ENCODE measurements at places on chromosomes 5 and 9.

DNA sequence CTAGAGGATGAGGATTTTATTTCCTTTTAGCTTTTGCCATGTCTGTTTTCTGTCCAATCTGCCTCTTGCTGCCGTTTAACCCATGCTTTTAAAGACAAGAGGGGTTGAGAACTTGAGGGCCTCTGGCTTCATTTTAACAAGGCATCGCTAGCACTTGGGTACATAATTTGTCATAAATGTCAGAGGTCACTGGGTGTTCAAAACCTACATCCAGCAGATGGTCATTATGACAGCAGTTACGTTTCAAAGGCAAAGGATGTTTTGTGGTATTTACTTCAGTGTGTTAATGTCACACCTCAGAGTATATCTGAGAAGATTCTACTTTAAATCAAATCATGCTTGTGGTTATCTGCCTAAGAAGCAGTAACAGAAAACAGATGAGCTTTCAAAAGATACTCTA is 918.3 kb downstream of the NR2F1-AS1 start:
- DNase-seq = no peak

GRCh38 chr9:34454571-34455065 is 3.8 kb downstream of the FAM219A start:
- DNase-seq = no peak

- DNase-seq = no peak
These were observed 92.8 kb downstream of the CAMSAP1 start for GRCh38 chr9:135814421-135815095.

GRCh38 chr5:170511551-170512258 is 7.9 kb downstream of the KCNIP1 start:
- DNase-seq = no peak

- no peak for DNase-seq
These were observed 761.2 kb downstream of the TAF11L14 start for GRCh38 chr5:18395126-18396110.

- no peak for DNase-seq
These were observed 180.7 kb downstream of the KDM4C start for GRCh38 chr9:6938447-6938846.

DNA sequence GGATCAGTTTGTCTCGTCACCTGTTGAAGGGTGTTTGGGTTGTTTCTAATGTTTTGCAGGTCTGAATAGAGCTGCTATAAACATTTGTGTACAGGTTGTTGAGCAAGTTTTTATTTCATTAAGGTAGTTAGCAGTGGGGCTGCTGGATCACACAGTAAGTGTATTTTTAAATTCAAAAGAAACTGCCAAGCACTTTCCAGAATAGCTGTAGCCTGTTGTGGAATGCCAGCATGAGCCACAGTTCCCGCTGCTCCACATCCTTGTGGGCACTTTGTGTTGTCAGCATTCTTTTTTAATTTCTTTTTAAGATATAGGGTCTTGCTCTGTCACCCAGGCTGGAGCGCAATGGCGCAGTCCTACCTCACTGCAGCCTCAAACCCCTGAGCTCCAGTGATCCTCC is 14.5 kb downstream of the FBXW5 start:
- no peak for DNase-seq

- no peak for DNase-seq
These were observed 8.2 kb upstream of the FABP6 start for GRCh38 chr5:160221082-160221481.

DNA sequence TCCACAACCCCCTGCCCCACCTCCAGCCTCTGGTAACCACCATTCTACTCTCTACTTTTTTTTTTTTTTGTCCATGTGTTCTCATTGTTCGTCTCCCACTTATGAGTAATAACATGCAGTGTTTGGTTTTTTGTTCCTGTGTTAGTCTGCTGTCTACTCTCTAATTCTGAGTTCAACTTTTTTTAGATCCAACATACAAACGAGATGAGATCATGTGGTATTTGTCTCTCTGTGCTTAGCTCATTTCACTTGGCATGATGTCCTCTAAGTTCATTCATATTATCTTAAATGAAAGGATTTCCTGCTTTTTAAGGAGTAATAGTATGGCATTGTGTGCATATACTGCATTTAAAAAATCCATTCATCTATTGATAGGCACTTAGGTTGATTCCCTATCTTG is 130.9 kb downstream of the NMUR2 start:
- no peak for DNase-seq

- DNase-seq = no peak
These were observed 503 bp downstream of the SEMA4D start for GRCh38 chr9:89497257-89497963.

DNA sequence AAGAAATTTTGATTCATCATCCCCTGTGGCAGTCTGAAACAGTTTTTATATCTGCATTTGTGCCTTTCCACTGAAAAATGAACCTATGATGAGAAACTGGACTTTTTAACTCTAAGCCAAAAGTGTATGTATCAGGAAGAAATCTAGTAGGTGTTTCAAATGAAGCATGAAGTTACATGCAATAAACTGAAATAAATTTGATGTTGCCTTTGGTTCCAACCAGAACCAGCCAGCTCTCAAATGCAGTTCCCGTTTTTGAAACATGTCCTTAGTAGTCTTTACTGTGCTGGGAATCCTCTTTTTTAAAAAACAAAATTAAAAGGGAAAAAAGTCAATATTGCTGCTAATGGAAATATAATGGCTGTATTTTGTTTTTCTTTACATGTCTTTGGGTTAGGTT is 43.9 kb downstream of the HACD4 start:
- DNase-seq = no peak

GRCh38 chr5:36878392-36879082 is 2.0 kb downstream of the NIPBL start:
- DNase-seq = no peak

DNA sequence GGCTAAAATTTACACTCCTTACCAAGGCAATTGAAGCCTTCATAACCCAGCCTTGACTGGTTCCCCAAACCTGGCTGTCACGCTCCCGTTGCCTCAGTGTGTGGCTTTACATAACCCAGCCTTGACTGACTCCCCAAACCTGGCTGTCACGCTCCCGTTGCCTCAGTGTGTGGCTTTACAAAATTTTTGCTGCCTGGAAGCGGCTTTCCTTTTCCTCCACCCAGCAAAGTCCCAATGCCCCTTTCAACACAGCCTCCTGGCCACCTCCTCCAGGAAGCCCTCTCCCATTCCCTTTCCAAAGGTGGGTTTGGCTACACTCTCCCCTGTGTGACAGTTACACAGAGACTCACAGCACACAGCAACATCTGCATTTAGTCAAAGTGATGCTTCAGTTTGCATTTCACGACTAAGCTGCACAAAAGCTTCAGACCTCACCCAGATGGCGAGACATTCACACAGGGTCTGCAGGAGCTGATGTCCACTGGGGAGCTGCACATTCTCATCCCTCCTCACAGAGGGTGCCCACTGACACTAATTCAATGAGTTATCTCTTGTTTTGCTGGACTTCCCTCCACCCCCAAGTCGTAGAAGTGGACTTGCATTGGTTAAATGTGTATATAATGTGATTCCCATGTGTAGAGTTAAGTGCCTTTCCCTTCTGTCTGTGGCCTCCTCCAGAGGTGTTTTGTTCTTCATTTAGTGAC is 156.6 kb upstream of the PHYKPL start:
- no peak for DNase-seq

DNA sequence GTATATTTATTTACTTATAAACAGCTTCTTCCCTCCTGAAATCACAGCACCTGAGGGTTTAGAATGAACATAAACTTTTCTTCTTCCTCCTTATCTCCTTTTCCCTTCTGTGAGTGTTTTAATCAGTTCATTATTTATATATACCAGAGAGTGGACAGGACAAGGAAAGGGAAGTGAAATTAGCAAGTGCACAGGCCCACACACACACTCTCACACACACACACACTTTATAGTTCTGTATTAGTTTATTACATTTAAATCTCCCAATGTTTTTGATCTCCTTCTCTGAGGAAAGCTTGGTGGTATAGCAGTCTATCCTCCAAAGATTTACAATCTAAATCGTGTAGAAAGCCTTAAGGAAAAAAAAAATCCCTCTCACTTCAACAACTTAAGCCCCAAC is 353.5 kb downstream of the NDUFS4 start:
- no peak for DNase-seq

GRCh38 chr5:84372066-84372695 is 12.5 kb downstream of the EDIL3 start:
- DNase-seq = no peak

GRCh38 chr5:115022303-115022702 is 147.4 kb downstream of the TRIM36 start:
- no peak for DNase-seq

DNA sequence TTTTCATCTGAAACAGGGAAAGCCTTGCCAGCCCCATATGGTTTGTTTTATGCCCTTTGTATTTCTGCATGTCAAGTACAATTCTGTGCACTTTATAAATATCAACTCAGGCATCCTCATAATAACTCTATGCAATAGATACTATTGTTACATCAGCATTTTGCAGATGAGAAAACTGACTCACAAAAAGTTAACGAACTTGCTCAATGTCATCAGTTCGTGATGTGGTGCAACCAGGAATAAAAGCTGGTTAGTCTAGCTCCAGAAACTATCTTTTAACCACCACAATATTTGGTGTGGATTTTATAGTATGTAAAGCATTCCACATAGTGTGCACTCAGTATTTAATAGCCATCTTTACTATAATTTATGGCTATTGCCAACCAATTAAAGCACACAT is 134.9 kb downstream of the MRPS30 start:
- no peak for DNase-seq

- DNase-seq = no peak
These were observed 180.7 kb downstream of the ERCC6L2 start for GRCh38 chr9:96056226-96056625.

DNA sequence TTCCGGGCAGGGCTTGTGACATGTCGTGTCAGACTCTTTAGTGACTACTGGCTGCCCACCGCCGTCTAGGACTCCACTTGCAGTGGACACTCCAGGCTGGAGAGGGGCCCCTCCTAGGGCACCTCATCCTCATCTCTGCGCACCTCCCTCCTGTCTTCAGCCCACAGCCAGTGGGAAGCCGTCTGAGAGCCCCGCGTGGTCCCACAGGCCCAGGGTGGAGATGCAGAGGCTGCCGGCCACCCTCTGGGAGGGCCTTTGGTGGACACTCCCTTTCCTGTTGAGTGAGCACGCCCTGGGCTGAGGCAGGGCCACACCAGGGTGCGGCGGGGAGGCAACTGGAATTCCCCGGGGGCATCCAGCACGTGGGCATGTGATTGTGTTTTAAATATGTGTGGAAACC is 80.5 kb downstream of the IRX2 start:
- DNase-seq = no peak

- no peak for DNase-seq
These were observed 94.0 kb downstream of the ACTL7B start for GRCh38 chr9:108761655-108762347.

DNA sequence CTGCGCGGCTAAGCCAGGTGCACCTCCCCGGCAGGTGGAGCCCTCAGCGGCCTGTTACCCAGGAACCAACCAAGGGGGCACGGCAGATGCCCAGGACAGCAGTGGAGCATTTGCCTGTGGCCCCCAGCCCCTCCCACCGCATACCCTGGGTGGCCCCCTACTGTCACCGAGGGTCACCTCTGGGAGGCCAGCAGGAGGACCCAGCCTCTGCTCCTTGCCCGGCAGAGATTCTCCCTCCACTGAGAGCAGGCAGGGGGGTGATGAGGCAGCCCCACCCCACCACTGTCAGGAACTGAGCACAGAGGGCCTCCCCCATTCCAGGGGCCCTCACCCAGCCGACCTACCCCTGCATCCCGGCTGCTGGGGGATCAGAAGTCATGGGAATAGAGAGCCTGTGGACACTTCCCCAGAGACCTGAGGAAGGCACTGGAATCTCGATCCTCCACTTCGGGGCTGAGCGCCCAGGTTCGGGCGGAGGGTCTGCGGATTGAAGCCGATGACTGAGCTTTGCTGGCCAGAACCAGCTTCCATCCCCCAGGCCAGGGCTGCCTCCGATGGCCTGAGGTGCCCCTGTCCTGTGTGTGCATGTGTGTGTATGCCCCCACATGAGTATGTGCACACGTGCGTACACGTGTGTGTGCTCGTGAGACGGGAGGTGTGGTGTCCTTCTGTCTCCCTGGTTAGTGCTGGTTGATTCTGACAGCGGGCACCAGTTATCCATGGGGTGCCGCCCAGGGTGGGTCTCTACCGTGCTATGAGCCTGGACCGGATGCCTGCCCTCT is at the start of gene QRFP:
TSS of gene QRFP (minus strand) at position 580 of the 782 bp plus-strand sequence. CDS start 2,974 bp downstream, outside the sequence.
- DNase-seq = no peak

GRCh38 chr9:136011703-136012496 is 50.7 kb upstream of the UBAC1 start:
- peak; percentile 94 for DNase-seq

GRCh38 chr5:141121563-141121962 is at the start of gene PCDHB4:
PCDHB4 (plus strand) TSS chr5:141121818; CDS start chr5:141121999, 181 bp downstream.
- DNase-seq = no peak

GRCh38 chr5:57219386-57219785 is 45.5 kb downstream of the GPBP1 start:
- no peak for DNase-seq

DNA sequence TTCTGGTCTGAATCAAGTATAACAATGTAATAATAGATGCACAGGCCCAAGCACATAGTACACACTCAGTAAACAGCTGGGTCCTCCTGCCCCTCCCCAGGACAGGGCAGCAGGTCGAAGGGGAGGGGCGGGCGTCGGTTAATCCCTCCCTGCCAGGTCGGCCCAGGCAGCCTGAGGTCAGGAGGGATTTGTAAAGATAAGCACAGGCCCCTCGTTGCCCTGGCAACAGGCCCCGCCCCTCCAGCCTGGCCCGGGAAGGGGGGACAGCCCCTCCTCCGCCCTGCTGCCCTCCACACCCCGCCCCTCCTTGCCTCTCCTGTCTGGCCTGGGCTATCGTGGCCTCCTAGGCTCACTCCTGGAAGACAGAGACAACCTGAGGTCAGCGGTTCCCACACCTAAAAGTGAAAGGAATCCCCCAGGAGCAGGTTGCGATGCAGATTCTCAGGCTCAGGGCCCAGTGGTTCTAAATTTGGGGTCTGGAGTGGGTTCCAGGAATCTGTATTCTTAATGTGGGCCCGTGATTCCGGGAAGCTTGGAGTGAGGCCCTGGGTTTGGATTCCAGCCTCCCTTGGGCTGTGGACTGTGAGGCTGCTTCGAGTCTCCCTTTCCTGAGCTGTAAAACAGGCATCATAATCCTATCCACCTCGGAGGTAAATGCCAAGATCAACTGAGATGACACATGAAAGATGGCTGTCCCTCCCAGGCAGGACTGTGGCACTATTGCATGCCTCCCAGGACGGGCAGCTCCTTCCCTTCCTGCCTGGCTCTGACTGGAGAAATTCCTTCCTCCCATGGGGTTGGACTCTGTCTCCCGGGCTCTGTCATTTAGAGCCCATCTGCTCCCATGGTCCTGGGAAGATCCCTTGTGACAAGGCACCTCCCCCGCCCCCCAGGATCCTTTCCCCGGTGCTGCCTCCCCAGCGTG is 4.4 kb downstream of the CRB2 start:
- DNase-seq = no peak

- DNase-seq = no peak
These were observed 3.6 kb upstream of the B4GALT1 start for GRCh38 chr9:33170464-33171415.
